Astrocyte (in vitro differentiated cells and primary cell): ENCODE measurements at places on chromosomes 11 and 22. TPM values are rescaled to one million over a fixed set of nuclear protein-coding genes. Genes with fewer than 3 reads are reported as not detected.

GDPD4 gene
- not detected in 2 replicates for total RNA-seq

HEPHL1 gene
- total RNA-seq = not detected in 2 replicates

KIAA1671 gene
- 21.7 and 28.4 TPM in 2 replicates for total RNA-seq

GGTLC2 gene
- total RNA-seq = not detected in 2 replicates

SLC29A2 gene
- total RNA-seq = 5.0 and 6.6 TPM in 2 replicates

OR52I2 gene
- not detected in 2 replicates for total RNA-seq

DNA sequence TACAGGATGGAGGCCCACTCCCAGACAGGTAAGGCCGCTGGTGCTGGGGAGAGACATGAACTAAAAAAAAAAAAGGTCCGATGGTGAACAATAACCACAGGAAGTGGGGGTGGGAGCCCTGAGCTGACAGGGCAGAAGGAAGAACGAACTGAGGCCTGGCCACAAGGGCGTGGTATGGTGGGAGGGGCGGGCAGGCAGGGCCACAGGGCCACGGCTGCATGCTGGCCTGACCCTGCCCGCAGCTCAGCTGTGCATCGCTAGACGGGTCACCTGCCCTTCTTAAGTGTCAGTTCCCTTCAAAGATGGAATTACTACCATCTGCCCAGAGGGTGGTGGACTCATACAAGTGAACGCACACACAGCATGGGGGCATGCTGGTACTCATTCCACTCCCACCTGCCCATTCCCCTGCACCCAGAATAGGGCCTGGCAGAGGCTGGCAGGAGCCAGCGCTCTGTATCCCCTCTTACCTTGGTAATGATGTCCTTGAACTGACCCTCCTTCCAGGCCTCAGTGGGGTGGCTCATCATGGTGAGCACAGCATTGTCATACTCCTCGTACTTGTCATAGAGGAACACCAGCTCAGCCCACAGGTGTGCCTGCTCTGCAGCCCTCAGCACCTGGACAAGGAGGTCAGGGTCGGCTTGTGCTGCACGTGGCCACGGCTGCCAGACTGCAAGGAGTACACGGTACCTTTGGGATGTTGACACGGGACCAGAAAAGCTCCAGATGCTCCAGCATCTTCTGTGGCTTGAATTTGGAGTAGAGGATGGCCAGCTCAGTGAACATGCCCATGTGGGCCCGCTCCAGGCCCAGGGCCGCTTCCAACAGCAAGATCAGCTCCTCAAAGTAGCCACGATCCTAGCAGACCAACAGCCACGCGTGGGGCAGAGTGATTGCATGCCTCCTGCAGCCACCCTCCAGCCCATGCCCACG lies 17.5 kb upstream of the SLC25A1 start:
- DNase-seq = no peak

GRCh38 chr11:63888170-63889086 lies 28.5 kb downstream of the RCOR2 start:
- DNase-seq = peak; percentile 65

DNA sequence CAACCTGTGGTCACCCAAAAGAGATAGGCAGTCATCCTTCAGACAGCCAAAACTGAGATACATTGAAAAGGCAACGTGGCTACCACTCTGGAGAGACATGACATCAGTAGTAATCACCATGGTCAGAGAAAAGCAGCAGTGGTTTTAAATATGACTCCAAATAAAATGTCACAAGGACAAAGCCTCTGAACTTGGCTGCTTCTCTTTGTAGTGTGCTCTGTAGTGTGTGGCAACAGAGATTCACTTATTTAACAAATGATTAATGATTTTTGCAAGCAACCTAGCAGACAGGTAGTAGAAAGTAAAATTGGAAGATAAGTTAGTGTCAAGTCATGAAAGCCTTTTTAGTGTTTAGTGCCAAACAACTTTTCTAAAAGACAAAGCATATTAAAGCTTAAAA lies 63.5 kb downstream of the PAX6 start:
- no peak for DNase-seq

DNA sequence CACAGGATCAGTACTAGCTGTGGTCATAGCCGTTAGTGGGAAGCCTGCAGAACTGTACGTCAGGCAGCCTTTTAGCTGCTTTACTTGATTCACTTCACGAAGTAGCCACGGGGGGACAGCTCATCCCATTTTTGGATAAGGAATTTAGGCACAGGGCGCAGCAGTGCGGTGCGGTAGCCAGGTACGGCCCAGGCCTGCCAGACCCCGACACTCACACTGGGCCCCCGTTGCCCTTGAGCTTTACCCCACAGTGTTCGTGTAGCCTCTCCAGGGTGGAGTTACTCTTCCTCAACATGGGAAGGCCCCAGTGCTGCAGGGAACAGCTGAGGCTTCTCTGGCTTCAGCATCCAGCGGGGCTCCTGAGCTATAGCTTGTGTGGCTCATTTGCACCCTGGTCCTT lies 59.4 kb downstream of the SBF1 start:
- no peak for DNase-seq

- DNase-seq = no peak
These were observed 189.8 kb downstream of the CSNK2A3 start for GRCh38 chr11:11163236-11163635.

GRCh38 chr11:81278991-81279390 lies 1454.7 kb downstream of the FAM181B start:
- no peak for DNase-seq

DNA sequence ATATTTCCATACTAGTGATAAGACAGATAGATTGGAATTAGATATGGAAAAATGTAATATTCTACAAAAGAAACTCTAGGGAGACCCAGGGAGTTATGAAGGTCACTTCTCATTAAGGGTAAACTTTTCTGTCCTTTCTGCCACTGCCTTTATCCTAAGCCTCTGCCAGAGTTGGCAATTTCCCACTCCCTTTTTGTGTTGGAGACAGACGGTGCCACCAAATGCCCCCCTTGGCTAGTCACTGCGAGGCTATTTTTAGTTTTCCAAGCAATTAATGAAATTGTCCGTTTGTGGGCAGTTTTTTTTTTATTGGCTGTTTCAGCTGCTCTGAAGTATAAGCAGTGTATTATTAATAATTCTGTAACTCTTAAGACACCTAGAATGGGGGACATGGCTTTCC lies 67.6 kb upstream of the TENM4 start:
- no peak for DNase-seq

GRCh38 chr22:19042285-19043120 lies 79.7 kb downstream of the DGCR2 start:
- no peak for DNase-seq

DNA sequence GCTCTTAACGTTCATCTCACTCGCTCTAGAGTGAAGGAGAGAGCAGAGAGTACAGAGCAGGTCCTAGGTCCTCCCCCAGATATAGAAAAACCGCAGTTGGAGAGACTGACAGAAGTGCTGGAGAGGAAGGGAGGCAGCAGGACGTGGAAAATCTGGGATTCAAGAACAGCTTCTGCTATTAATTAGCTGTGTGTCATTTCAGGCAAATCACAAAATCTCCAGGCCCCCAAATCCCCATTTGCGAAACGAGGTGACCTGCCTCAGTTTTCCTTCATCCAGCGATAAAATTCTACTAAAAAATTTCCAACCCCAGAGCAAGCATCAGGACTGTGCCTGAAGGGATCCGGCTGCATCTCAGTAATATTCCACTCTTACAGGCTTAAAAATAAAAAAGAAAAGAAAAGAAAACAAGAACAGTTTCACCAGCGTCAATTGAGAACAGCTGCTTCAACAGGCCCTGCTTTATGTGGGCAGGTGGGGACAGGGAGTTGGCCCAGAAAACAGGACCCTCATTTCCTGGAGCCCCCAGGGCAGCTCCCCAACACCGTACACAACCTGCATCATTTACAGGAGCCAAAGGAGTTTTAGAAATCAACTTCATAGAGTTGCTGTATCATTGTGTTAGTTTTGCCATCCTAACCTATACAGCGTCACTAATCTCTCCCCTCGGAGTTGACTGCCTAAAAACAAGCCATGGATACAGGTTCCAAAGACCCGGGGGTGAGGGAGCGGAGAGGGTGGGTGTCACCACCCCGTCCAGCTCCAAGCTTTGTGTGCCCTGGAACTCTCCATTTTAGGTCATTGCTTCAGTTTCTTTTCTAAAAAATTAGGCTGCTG lies 2.3 kb upstream of the MALAT1 start:
- DNase-seq = no peak

DNA sequence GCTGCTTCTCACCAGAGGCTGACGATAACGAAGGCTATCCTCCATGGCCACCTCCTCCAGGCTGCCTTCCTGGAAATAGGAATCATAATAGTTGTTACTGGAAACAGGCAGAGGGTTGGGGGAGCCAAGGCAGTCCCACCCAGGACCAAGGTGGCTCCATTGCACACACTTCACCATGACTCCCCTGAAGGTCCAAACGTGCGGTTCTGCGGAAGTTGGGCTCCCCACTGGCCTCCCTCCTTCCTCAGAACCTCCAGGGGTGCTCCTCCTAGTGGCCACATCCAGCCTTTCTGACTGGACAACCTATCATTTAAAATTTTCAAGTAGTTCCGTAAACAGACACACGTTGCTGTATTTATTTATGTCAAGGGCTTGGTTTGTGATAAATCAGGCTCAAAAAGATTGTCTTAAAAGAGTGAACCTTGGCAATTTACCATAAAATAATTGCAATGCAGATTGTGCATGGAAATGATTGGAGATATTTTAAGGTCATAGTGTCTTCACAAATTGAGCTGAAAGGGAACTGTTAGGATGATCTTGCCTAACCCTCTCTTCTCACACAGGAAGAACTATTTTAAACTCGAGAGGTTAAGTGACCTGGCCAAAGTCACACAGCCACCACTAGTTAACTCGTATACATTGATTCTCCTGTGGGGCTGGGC lies 1.4 kb upstream of the TCN2 start:
- DNase-seq = peak; percentile 10

DNA sequence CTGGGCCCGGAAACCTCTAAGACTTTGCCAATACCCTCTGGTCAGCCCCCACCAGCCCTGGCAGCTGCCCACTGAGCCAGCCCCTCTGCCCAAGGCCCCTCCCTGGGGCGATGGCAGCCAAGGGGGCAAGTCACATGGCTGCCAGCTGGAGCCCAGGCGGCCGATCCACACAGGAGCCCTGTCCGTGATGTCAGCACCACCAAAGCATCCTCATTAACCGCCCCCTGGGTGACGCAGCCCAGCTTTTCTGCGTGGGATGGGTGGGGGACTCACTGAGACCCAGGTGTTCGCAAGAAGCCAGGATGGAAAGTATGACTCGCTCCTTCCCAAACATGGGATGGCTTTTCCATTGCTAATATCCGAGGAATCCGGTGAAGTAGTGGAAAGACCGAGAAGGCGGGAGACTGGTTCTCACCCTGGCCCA lies 46.6 kb upstream of the WNT7B start:
- DNase-seq = peak; percentile 98
